Activated CD8-positive, alpha-beta T cell treated with anti-CD3 and anti-CD28 coated beads for 36 hours (primary cell): ENCODE measurements at places on chromosomes 1 and 21.

GRCh38 chr1:226492426-226493137 is 56.0 kb upstream of the STUM start:
- no peak for DNase-seq

- no peak for DNase-seq
Measured at GRCh38 chr1:240122639-240123613, 31.2 kb downstream of the FMN2 start.

- DNase-seq, result no peak
Measured at GRCh38 chr1:223731133-223731770, 18.9 kb downstream of the CAPN2 start.

- no peak for DNase-seq
Measured at GRCh38 chr1:26003756-26004155, 5.9 kb upstream of the PAFAH2 start.
